ENCODE measurements at places on chromosomes 4 and X. TPM values are rescaled to one million over a fixed set of nuclear protein-coding genes. Genes with fewer than 3 reads are reported as not detected.

Gene HPGDS
- 3.9 TPM for total RNA-seq

DNA sequence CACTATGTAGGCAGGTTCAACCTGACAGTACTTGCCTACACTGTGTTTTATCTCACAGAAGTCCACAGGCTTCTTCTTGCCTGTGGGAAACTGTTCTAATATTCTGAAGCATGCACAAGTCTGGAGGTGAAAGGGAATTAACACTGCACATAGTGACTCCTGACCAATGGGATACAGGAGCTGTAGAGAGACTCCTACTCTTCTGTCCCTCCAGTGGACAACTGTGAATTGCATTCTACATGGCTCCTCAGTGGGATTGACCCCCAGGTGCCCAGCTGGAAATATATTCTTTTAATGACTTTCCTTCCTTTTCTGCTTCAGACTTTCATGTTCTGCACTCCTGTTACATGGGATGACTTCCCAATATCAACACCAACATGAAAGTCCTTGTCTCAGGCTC, 8.2 kb upstream of the YIPF6 start:
- DNase-seq, result no peak

Gene ERAS
- not detected for total RNA-seq

DNA sequence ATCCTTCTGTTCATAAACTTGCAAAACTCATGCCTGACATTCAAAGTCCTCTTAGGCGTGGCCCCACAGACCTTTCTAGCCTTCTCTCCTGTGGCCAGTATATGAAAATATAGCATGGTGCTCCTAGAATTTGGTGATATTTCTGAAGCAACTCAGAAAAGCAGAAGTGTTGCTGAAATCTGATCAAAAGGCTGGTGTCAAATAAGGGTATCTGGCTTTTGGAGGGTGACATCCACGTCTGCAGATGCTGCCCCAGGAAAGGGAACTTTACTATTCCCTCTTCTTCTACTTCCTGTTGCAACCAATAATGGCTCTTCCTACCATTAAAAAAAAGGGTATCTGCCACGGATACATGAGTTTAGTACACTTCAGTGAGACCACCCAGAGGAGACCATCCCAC, 83.9 kb upstream of the RPS6KA3 start:
- no peak for DNase-seq

DNA sequence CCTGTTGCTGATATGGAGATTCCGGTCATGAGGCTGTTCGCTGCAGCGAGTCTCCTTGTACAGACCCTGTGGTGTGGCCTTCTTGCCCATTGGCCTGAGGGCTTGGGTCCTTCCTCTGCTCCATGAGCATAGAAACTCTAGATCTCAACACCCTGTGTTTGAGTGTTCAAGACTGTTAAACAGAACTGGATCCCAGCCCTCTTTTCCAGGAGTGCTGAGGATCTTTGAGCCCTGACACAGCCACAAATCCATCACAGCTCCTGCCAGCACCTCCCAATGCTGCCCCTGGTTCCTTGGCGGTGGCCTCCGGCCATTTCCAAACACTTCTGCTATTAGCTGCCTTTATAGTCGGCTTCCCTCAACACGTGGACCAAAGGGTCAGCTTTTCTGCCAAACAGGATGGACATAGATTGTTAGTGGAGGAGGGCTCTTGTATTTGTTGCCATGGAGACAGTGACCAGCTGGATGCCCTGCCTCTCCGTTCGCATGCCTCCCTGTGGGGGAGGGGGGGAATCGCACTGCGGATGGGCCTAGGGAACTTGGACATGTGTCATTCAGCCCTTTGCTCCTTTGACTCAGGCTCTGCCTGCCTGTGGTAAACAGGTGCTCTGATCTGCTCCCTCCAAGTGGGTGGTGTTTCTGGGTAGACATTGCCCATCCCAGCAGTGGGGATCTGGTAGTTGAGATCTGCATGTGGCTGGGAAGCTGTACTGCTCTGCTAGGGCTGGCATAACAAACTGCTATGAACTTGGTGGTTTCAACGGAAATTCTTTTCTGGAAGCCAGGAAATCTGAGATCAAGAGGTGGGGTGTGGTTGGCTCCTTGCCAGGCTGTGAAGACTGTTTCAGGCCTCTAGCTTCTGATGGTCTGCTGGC, 6.9 kb upstream of the WDR1 start:
- no peak for DNase-seq

GRCh38 chr4:75495476-75495875, 18.7 kb downstream of the RCHY1 start:
- no peak for DNase-seq

DNA sequence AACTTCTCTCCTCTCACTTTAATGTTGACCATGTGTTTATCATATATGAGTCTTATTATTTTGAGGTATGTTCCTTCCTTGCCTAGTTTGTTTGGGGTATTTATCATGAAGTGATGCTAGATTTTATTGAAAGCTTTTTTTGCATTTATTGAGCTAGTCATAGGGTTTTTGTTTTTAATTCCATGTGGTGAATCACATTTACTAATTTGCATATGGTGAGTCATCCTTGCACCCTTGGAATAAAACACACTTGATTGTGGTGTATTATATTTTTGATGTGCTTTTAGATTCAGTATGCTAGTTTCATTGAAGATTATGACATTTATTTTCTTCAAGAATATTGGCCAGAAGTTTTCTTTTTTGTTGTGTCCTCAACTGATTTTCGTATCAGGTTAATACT, 464.6 kb downstream of the PCDH18 start:
- DNase-seq, result no peak

GRCh38 chr4:122525865-122526264, 69.3 kb upstream of the IL2 start:
- DNase-seq, result no peak

- no peak for DNase-seq
Observed at GRCh38 chrX:23900220-23900797, 7.4 kb downstream of the APOO start.

Gene TEC
- total RNA-seq, result 4.8 TPM

DNA sequence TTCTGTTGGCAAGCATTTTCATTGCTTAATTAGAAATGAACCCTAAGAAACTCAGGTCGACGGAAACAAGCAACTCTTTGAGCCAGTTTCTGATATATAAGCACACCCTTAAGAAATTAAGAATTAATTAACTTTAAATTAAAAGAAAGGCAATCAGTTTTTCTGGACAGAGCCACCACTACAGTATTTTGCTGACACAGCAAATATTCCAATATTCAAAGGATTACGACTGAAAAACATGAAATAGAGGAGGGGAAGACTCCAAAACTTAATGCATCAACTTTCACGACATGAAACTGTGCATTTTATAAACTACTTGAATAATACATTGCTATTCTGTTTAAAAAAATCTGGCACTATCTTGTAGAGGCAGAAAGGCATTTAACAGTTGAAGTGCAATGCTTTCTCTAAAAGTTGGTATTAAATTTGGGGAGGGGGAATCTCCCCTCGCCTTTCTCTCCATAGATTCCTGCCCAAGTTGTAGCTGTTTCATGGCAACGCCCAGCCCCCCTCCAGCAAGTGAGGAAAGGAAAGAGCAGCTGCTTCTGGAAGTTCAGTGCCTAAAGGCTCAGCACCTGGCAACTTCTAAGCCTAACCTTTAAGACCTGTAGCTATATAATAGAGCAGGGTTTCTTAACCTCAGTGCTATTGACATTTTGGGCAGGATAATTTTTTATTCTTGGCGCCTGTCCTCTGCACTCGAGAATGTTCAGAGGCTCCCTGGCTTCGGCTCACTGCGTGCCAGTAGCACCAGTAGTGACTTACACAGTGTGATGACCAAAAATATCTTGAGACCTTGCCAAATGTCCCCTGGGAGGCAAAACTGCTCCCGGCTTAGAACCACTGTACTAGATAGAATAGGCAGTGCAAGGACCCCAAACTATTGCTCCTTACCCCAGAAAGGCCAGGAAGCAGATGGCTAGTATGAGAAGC, 6.7 kb upstream of the ZCCHC18 start:
- DNase-seq, result no peak

GRCh38 chr4:119730671-119730950, 102.0 kb upstream of the PDE5A start:
- DNase-seq, result no peak

Gene DCHS2
- 2.0 TPM for total RNA-seq

Gene RHOH
- total RNA-seq, result 5.8 TPM

- DNase-seq, result no peak
Observed at GRCh38 chrX:70262952-70263567, 3.1 kb upstream of the P2RY4 start.

DNA sequence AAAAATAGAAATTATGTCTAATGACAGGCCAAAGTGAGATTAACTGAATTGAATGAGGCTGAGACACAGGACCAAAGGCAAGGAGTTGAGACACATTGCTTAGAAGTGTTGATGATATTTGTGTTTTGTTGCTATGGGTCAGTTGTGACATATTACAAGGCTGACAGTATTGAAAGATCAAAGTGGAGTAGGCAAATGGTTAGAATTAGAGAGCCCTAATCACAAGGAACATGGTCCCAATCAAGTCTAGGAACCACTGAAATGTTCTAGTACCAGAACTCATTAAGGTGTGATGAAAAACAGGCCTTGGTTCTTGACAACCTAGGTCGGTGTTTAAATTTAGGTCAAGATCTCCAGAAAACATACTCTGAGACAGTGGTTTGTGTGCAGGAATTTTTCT, 896.3 kb upstream of the HS3ST1 start:
- no peak for DNase-seq

Gene RAB9A
- total RNA-seq, result 31.8 TPM

Measured in omental fat pad (tissue), 4 donors.